Fibroblast of upper back skin (primary cell): ENCODE measurements at places on chromosomes 16 and 17.

- peak; percentile 78 for DNase-seq
Observed at GRCh38 chr17:48549914-48550501, 5.1 kb upstream of the HOXB2 start.

GRCh38 chr16:73510852-73511251 lies 462.9 kb upstream of the ZFHX3 start:
- no peak for DNase-seq

DNA sequence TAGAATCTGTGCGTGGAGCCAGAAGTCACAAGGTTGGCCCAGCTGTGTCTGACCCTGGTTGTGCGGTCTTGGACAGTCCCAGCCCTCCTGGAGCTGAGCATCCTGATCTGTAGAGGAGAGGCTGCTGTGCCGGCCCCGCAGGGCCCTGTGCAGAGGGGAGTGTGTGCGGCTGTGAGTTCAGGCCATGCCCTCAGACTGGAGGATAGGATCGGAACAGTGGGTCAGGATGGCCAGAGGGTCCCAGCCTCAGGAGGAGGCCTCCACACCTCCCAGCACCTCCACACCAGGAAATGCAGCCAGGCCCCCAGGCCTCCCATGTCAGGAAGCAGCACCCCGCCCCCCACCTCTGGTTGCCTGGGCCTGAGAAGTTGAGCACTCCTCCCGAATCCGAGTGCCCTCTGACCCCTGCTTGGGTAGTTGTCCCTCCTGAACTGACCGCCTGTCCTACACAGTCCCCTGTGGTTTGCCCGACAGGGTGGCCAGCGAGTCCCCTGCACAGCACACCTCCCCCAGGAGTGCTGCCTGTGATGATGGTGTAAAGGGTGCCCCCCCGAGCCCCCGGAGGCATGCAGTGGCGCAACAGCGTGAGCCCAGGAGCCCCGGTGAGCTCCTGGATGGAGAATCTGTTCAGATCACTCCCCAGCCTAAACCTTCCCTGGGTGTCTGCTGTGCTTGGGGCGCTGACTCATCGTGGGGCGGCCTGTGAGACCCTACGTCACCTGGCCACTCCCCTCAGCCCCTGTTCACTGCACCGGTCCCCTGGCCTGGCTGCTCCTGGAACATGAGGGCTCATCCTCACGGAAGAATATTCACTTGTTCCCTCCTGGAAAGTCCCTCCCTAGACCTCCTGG lies 285.2 kb downstream of the SEC14L1 start:
- peak; percentile 71 for DNase-seq

DNA sequence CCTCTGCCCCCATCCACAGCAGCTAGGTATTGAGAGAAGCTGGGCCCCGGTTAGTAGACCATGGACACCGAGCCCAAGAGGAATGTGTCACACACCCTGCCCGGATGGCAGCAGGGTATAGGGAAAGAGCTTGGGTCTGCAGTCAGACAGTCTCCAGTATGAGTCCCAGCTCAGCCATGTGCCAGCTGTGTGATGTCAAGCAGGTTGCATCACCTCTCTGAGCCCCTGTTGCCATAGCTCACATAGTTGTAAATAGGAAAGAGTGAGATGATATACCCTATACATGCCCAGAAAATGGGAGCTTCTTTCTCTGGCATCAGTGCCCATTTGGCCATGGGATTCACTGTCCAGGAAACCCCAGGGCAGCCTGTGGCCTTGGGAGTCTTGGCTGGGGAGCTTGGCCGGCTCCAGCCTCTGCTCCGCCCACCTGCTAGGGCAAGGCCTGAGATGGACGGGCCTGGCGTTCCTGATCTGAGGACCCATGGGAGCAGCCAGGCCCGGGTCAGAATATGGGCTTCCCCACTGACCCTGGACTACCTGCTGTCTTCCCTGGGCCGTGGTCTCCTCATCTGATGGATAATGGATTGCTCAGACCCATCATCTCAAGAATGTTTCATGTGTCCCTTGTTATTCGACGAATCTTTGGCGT lies 13.2 kb downstream of the CD300LG start:
- peak; percentile 9 for DNase-seq

GRCh38 chr17:80443916-80444643 lies 29.1 kb downstream of the ENDOV start:
- DNase-seq, result no peak

DNA sequence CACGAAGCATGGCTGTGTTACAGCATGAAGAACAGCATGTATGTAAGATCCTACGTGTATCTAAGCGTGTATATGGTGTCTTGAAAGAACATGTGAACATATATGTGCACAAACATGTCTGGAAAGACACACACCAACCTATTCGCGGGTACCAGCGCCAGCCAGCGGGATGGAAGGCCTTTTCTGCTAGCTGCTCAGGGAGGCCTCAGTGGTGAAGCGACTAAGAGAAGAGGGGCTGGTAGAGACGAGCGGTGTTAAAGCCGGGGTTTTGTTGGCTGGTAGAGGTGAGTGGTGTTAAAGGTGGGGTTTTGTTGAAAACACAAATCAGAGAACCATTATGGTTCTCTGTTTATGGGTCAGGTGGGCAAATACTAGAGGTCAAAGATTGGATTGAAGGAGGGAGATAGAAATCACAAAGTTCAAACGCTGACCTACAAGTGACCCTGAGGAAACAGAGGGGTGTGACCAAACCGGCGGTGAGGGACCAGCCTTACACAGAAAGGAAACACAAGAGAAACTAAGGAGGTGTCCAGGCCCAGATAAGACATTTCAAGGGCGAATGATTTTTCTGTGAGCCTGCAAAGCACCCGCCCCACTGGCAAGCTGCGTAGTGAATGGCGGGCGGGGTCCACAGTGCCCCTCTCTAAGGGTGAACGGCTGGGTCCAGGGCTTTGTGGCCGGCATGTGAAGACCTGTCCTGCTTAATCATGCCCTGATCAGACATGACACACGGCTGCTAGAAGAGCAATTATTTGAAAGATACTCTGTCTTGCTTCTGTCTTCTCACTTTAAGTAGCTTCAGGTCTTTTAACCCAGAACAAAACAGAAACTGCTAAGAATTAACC lies 8.1 kb downstream of the ZCCHC14 start:
- no peak for DNase-seq

DNA sequence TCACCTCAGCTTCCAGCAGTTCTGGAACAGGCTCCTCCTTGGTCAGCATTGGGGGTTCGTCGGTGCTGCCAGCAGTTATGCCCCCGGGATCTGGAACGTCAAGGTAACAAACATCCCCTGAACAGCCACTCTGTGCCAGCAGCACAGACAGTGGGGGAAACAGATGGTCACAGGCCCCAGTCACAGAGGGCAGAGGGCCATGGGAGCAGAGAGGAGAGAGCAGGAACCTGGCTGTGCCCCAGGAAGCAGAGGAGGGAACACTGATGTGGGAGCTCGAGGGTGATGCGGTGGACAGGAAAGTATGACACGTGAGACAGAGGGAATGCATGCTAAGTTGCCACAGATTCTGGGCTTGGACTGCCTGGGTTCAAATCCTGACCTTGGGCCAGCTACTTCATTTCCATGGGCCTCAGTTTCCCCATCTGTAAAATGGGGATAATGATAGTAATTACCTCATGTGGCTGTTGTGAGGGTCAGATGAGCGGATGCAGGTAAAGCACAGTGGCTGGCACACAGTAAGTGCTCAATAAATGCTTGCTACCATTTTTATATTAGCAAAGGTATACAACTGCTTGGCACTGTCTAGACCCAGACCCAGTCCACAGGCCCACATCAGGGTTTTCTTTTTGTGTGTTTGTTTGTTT lies 4.9 kb downstream of the BCL7C start:
- DNase-seq, result no peak

GRCh38 chr17:72696156-72696555 lies 396.3 kb downstream of the SLC39A11 start:
- DNase-seq, result no peak

GRCh38 chr17:19011581-19011980 lies 7.0 kb upstream of the FAM83G start:
- DNase-seq, result no peak

GRCh38 chr16:11510178-11510973 lies 76.3 kb downstream of the LITAF start:
- no peak for DNase-seq

- no peak for DNase-seq
Observed at GRCh38 chr17:81540676-81541027, 11.5 kb downstream of the FAAP100 start.
